ENCODE measurements at places on chromosomes 3 and 15. TPM values are rescaled to one million over a fixed set of nuclear protein-coding genes. Genes with fewer than 3 reads are reported as not detected.

Gene MORC1
- total RNA-seq, result not detected

Gene PCSK6
- 0.83 TPM for total RNA-seq

Gene SLC25A20
- 16.2 TPM for total RNA-seq

Gene DHFR2
- 11.1 TPM for total RNA-seq

Gene LRRIQ4
- 0.16 TPM for total RNA-seq

Gene IMPG2
- total RNA-seq, result 0.05 TPM

Gene NOX5
- total RNA-seq, result 0.21 TPM

Gene PXK
- total RNA-seq, result 48.7 TPM

DNA sequence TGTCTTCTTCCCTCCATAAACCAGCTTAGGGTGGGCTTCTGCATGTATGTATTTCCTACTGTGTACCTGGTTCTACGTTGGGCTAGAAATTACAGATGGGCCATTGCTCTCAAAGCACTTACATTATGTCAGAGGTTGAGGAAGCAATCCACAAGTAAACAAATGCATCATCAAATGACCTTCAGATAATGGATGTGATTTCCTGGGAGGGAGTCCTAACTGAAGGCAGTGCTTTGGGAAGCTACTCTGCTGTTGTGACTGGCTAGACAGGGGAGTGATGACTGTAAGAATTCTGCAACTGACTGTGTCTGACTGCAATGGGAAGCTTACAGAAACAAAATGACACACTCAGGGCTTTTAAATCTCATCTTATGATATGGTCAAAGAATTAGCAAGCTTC, 71.0 kb upstream of the PRR23E start:
- H3K4me1 ChIP-seq, result no peaks in the 10 kb centered on the region
- H3K27ac ChIP-seq, result no peak overlapping the region
- DNase-seq, result no peak
- H3K36me3 ChIP-seq, result no peaks in the 10 kb centered on the region
- H3K4me3 ChIP-seq, result no peak overlapping the region

GRCh38 chr3:27533718-27534573, 49.8 kb upstream of the SLC4A7 start:
- H3K27ac ChIP-seq, result peak overlapping the region; percentile 82
- no peak overlapping the region for H3K4me3 ChIP-seq
- H3K4me1 ChIP-seq, result peaks cover 21% of the 10 kb centered on the region
- H3K36me3 ChIP-seq, result no peaks in the 10 kb centered on the region
- H3K27me3 ChIP-seq, result no peaks in the 10 kb centered on the region

- no peaks in the 10 kb centered on the region for H3K27me3 ChIP-seq
- H3K4me1 ChIP-seq, result peaks cover 42% of the 10 kb centered on the region
Measured at GRCh38 chr15:63600001-63600615, 2.9 kb downstream of the FBXL22 start.

- H3K4me3 ChIP-seq, result no peak overlapping the region
- DNase-seq, result no peak
- H3K27me3 ChIP-seq, result peaks cover 24% of the 10 kb centered on the region
- no peaks in the 10 kb centered on the region for H3K36me3 ChIP-seq
- no peak overlapping the region for H3K27ac ChIP-seq
- H3K4me1 ChIP-seq, result no peaks in the 10 kb centered on the region
Measured at GRCh38 chr3:128504533-128504915, 11.5 kb upstream of the GATA2 start.

DNA sequence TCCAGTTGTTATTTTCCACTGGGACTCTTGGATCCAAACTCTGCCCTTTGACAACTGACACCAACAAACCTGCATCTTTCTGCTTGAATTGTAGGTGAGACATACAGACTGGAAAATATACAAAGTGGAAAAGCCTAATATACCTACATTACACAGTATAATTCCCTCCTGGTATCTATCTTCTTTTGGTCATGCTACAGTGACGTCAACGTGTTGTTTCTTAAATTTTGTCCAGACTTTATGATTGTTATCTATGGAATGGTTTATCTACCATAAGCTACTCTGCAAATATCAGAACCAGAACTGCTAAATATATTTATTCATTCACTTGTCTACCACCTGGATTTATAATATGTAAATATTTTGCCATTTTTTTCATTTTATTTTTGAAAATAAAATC, 264.3 kb upstream of the ZPLD1 start:
- no peak overlapping the region for H3K27ac ChIP-seq
- no peaks in the 10 kb centered on the region for H3K4me1 ChIP-seq
- H3K27me3 ChIP-seq, result peaks cover 17% of the 10 kb centered on the region
- no peak for DNase-seq

DNA sequence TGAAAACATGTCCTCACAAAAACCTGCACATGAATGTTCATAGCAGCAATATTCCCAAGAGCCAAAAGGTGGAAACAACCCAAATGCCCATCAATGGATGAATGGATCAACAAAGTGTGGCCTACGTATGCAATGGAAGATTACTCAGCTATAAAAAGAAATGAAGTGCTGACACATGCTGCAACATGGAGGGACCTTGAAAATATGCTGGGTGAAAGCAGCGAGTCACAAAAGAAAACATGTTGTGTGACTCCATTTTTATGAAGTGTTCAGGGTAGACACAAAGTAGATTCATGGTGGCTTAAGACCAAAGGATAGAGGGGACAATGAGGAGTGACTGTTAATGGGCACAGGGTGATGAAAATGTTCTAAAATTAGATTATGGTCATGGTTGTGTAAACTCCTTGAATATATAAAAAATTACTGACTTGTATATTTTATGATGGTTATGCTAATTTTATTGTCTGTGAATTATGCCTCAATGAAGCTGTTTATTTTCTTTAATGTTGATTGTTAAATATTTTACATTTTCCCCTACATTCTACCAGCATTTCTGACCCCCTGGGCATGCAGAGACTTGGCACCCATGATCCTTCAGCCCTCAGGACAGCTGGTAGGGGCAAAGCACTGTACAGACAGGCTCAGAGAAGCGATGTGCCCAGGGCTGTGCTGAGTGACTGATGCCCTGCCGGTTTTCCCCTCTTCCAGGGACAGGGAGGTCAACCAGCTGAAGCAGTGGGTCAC, 37.8 kb downstream of the CFAP100 start:
- DNase-seq, result no peak
- no peaks in the 10 kb centered on the region for H3K27me3 ChIP-seq
- no peak overlapping the region for H3K4me3 ChIP-seq
- H3K36me3 ChIP-seq, result peaks cover 6% of the 10 kb centered on the region

GRCh38 chr3:71317749-71318457, 265.6 kb downstream of the FOXP1 start:
- H3K36me3 ChIP-seq, result no peaks in the 10 kb centered on the region
- no peak overlapping the region for H3K4me3 ChIP-seq
- H3K4me1 ChIP-seq, result peaks cover 10% of the 10 kb centered on the region
- no peak for DNase-seq
- no peak overlapping the region for H3K27ac ChIP-seq

DNA sequence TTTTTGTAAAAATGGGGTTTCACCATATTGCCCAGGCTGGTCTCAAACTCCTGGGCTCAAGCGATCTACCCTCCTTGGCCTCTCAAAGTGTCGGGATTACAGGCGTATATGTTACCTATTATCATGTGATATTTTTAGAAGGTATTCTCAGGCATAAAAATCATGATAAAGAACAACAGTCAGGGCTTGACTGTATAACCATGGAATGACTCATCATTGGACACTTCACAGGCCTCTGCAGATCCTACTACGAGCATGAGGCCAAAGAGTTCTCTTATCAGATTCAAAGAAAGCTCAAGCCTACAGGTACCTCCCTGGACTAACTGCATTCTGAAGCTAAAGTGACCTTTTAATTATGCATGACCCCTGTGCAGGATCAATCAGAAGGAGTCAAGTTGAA, 91.7 kb upstream of the PRICKLE2 start:
- DNase-seq, result no peak
- H3K4me1 ChIP-seq, result no peaks in the 10 kb centered on the region
- no peak overlapping the region for H3K4me3 ChIP-seq
- H3K27me3 ChIP-seq, result no peaks in the 10 kb centered on the region
- no peak overlapping the region for H3K27ac ChIP-seq

DNA sequence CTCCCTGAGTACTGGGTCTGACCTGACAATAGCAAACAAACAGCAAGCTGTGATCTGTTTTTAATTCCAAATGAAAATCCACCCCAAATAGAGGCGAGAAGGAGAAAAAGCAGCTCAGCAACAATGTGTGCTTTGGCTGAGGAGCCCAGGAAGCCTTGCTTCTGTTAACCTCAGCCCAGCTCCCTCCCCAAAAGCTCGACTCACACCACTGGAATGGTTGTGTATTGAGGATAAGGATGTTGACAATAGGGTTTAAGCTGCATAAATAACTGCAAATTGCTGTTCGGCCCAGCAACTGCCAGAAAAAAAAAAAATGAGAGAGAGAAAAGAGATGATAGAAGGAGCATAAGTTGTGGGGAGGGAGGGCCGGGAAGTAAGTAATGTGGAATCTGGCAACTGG, 104.0 kb upstream of the TBC1D5 start:
- H3K4me3 ChIP-seq, result no peak overlapping the region
- DNase-seq, result no peak
- no peaks in the 10 kb centered on the region for H3K36me3 ChIP-seq
- peaks cover 13% of the 10 kb centered on the region for H3K27me3 ChIP-seq

- H3K27me3 ChIP-seq, result no peaks in the 10 kb centered on the region
- no peak overlapping the region for H3K4me3 ChIP-seq
- no peaks in the 10 kb centered on the region for H3K4me1 ChIP-seq
- no peak overlapping the region for H3K27ac ChIP-seq
- no peak for DNase-seq
- H3K36me3 ChIP-seq, result no peaks in the 10 kb centered on the region
Measured at GRCh38 chr3:117404141-117404540, 694.6 kb downstream of the TUSC7 start.

DNA sequence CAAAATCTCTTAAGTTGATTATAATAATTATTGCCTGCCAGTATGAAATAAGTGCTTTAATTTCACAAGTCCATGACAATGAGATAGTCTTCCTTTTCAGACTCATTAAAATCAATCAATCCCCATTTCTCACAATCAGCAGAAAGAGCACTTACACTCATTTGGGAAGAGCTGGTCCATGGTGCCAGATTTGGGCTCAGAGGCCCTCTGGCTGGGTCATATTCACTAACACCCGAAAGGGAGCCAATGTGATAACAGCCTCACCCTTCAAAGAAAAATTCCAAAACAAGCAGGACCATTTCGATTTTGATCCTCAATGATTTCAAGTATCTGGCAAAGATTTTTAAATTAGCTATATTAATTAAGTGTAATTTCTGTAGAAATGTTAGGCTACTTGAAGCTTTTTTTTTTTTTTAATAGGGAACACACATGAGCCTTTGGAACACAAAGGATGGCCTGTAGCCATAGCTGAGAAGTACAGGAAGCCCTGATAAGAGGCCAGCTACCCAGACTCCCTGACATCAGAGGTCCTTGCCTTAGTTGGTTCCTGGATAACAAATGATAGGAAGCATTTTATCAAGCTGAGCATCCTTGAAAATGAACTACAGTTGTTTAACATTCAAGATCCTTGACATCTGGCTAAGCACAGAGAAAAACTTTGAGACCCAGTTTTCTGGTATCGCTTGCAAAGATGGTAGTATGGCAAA, 17.1 kb downstream of the MCF2L2 start:
- DNase-seq, result no peak
- H3K36me3 ChIP-seq, result no peaks in the 10 kb centered on the region
- H3K4me3 ChIP-seq, result no peak overlapping the region
- no peak overlapping the region for H3K27ac ChIP-seq
- peaks cover 2% of the 10 kb centered on the region for H3K27me3 ChIP-seq

DNA sequence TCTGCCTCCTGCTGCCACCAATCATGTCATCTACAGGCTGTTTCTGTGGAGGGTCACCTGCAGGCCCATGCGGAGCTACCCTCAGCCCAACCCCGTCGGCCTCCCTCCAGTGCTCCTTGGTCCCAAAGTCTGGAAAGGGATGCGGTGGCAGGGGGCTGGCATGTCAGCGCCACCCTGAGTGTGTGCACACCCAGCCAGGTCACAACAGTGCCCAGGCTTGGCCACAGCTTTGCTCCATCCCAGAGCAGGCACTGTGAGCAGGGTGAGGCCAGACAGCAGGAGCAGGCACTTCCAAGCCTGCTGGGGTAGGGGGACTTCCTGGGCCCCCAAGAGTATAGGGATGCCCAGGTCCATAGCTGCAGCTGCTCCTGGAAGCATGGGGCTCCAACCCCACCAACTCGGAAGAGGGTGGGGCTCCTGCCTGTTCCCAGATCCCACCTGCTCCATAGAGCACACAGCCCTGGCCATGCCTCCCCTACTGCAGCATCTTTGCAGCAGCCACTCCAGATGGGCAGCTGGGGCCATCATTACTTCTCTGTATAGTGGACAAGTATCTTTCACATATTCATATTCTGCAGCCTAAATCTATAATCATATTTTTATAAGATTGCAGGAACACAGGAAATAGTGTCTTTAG, 109.3 kb downstream of the CBLB start:
- H3K4me3 ChIP-seq, result no peak overlapping the region
- H3K27ac ChIP-seq, result no peak overlapping the region
- peaks cover 86% of the 10 kb centered on the region for H3K36me3 ChIP-seq
- peaks cover 43% of the 10 kb centered on the region for H3K4me1 ChIP-seq
- no peaks in the 10 kb centered on the region for H3K27me3 ChIP-seq

DNA sequence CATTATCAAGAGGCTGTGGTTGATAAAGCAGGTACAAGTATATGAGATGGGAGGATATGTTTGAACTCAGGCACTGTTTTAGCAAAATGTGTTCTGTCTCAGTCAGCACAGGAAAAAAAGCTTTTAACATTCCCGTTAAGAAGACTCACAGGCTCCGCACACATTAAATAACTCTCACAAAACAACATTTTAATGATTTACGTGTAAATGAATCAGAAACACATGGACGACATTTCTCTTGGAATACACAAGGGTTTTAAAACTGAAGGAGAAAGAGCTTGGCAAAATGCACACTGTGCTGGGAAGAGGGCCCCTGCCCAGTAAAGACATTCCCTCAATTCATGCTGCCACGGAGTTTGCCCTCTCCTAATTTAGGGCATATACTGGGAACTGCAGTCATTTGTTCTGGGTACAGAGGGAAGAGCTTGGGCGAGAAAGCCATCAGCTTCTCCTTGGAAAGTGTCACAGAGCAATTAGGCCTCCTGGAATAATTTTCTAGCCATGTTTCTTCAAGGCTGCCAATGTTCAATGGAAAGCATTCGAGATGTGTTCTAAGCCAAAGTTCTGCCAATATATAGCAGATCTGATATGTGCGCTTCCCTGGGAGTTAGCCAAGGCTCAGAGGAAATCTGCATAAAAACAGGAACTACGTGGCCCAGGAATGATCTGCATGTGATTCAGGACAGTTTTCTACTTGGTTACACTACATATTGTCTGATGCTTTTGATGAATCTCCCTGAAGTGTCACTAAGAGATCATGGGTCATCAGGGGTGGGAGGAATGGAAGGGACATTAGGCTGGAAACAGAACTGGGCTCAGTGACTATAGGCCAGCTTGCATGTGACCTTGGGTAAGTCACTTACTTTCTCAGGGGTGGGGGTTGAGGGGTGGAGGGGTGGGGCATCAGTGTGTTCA, 2.2 kb upstream of the MASP1 start:
- H3K27ac ChIP-seq, result no peak overlapping the region
- no peaks in the 10 kb centered on the region for H3K4me1 ChIP-seq
- peaks cover 45% of the 10 kb centered on the region for H3K27me3 ChIP-seq

DNA sequence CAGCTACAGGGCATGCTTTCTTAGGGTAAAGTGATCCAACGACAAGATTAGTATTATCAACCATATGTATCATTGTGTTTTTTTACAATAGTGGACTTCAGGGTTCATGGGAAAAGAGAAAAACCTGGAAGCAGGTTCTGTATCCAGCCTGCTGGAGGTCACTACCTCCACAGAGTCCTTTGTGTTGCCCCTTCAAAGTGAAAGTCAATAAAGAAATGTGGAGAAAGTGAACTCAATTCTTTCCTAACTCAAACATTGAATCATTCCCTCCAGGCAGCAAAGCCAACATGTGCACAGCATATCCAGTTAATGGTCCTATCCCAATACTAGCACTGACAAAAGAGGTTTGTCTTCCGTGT, 45.4 kb downstream of the FGF7 start:
- H3K36me3 ChIP-seq, result no peaks in the 10 kb centered on the region
- peaks cover 10% of the 10 kb centered on the region for H3K4me1 ChIP-seq
- no peak for DNase-seq
- H3K27me3 ChIP-seq, result no peaks in the 10 kb centered on the region
- no peak overlapping the region for H3K27ac ChIP-seq

Data from activated T-helper 2 cell treated with anti-CD3 and anti-CD28 coated beads, Interferon-gamma antibody, Interleukin-2, Interleukin-4, amounts not matched to agents 10 μg/mL and 5 μg/mL and 100 μg/mL, durations not matched to agents 14 hours and 24 hours and 36 hours (primary cell).